NCI-H1436 treated with DMSO at 0.1 percent for 48 hours (cell line): ENCODE measurements at places on chromosomes 16 and 17.

GRCh38 chr16:77439106-77439505 lies 4.3 kb upstream of the ADAMTS18 start:
- DNase-seq: no peak

DNA sequence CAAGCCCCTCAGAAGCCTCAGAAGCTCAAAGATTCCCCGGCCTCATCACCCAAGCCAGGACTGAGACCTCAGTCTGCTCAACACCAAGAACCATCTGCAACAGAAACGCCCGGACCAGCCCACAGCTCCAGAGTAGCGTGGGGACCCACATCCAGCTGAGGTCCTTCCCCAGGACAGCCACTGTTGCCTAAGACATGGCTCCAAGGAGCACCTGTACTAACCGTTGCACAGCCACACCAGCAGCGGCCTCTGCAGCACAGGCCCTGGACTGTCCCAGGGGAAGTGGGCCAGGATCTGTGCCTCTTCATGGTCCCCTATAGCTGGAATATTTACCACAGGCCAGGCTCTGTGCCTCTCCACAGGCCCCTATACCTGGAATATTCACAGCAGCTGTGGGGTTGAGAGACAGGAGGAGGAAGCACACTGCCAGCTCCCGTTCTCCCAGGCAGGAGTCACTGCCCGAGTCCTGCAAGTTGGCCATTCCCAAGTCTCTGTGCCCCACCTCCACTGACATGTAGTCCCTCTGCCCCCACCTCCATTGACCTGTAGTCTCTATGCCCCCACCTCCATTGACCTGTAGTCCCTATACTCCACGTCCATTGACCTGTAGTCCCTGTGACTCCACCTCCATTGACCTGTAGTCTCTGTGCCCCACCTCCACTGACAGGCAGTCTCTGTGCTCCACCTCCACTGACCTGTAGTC lies 38.5 kb downstream of the RPH3AL start:
- no peak for DNase-seq

DNA sequence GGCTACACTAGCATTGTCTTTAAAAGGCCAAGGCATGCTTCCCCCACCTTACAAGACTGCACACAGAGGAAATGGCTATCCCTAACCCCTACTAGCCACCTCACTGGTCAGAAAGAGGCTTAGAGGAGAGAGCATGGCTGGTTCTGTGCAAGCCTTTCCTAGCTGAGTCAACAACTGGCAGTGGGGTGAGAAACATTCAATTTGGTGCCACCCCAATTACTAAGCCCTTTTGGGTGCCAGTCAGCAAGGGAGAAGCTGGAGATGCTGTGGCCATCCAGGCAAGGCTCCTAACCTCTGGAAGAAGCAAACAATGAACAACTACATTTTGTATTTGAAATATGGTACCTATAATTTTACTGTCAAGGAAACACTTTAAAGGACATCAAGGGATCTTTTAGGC lies 4.7 kb upstream of the KAT7 start:
- no peak for DNase-seq

DNA sequence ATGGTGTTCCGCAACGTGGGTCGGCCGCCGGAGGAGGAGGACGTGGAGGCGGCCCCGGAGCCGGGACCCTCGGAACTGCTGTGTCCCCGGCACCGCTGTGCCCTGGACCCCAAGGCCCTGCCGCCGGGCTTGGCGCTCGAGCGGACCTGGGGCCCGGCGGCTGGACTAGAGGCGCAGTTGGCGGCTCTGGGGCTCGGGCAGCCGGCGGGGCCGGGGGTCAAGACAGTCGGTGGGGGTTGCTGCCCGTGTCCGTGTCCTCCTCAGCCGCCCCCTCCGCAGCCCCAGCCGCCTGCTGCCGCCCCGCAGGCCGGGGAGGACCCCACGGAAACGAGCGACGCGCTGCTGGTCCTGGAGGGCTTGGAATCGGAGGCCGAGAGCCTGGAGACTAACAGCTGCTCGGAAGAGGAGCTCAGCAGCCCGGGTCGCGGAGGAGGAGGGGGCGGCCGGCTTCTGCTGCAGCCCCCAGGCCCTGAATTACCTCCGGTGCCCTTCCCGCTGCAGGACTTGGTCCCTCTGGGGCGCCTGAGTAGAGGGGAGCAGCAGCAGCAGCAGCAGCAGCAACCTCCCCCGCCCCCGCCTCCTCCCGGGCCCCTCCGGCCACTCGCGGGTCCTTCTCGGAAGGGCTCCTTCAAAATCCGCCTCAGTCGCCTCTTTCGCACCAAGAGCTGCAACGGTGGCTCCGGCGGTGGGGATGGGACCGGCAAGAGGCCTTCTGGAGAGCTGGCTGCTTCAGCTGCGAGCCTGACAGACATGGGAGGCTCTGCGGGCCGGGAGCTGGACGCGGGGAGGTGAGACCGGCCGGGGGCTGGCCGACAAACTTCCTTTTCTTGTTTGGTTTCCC lies 821 bp downstream of the SOCS7 start:
- DNase-seq: no peak
